Left renal pelvis (tissue), 4 donors: ENCODE measurements at places on chromosomes 5 and 9.

DNA sequence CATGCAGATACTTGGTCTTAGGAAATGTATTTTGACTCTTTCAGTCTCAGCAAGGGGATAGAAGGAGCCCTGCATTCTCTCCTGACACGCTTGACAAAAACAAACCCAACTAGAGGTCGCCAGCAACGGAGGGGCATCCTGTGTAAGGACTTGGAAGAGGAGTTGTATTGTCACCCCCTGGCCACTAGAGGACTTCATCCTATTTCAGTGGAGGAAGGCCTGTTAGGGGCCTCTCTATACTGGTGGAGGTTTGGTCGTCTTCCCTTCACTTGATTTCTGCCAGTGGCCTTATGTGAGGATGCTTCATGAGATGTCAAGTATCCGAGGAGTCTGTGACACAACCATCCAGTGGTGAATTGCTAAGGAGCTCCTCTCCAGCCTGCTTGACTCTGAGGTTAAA is 122.8 kb upstream of the STC2 start:
- no peak for DNase-seq

GRCh38 chr5:38595132-38595745 is 38.8 kb upstream of the LIFR start:
- DNase-seq: no peak

GRCh38 chr5:83035373-83036100 is 41.7 kb downstream of the TMEM167A start:
- DNase-seq: no peak

- no peak for DNase-seq
Observed at GRCh38 chr5:61624553-61625136, 292.6 kb downstream of the ZSWIM6 start.

DNA sequence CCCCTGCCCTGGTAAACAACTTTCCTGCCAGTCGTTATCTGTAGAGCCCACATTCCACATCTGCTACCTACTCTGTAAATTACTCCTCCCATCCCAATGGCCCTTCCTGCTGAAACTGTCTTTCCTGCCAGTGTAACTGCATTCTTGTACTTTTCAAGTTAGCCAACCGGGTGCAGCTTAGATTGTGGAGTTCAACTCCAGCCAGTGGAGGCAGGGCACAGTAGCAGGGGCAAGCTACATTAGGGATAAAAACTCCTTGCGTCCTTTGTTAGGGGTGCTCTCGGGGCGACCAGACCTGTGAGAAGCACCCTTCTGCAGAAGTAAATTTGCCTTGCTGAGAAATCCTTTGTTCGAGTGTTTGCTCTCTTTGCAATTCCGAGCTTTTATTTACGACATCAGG is 639.0 kb upstream of the TYRP1 start:
- DNase-seq: no peak

DNA sequence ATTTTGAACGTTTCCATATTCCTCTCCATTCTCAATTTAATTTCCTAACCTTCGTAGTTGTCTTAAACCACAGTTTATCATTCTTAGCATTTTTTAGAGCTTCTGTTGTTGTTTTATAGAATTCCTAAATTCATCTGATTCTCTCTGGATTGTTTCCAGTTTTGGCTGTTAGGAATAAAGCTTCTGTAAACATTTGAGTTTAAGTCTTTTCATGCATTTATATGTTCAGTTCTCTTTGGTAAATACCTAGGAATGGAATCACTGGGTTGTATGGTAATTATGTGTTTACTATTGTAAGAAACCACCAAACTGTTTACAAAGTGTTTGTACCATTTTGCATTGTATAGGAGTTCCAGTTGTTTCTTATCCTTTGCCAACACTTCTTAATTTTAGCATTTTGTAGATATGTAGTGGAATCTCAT is 29.7 kb downstream of the GPR21 start:
- no peak for DNase-seq
